Neural crest cell (in vitro differentiated cells): ENCODE measurements at places on chromosomes 3 and 15. TPM values are rescaled to one million over a fixed set of nuclear protein-coding genes. Genes with fewer than 3 reads are reported as not detected.

SERPINI2 gene
- total RNA-seq, result 0.56 and 0.86 TPM in 2 replicates

ABHD14A gene
- 12.3 and 14.8 TPM in 2 replicates for total RNA-seq

GRCh38 chr3:60591267-60591666, 660.0 kb downstream of the FHIT start:
- DNase-seq, result no peak
- no peaks in the 10 kb centered on the region for H3K36me3 ChIP-seq
- H3K4me1 ChIP-seq, result no peaks in the 10 kb centered on the region
- no peak overlapping the region for H3K4me3 ChIP-seq

- DNase-seq, result no peak
- no peaks in the 10 kb centered on the region for H3K4me1 ChIP-seq
- H3K27ac ChIP-seq, result no peak overlapping the region
- no peaks in the 10 kb centered on the region for H3K36me3 ChIP-seq
- no peaks in the 10 kb centered on the region for H3K27me3 ChIP-seq
These were observed 64.8 kb upstream of the SATB1 start for GRCh38 chr3:18489939-18490338.

IGSF10 gene
- total RNA-seq, result not detected in 2 replicates

DNA sequence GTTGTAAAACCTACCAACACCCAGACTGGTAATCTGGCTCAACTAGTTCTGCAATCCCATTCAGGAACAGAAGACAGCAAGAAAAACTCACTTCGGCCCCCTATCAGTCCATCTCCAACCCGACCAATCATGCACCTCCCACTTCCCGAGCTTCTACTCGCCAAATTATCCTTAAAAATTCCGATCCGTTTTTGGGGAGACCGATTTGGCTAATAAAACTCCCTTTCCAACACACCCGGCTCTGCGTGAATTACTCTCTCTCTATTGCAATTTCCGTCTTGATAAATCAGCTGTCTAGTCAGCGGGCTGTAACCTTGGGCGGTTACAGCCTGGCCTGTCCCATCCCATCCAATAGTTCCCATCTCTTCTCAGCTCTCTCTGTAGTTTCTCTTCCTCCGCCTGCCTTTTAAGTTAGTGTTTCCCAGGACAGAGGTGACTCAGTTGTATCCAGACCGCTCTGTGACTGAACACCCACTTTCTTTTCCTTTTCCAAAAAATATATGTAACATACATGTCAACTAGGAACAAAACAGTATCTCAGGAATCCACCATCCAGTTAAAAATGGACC, 780 bp upstream of the ACAD9 start:
- H3K27me3 ChIP-seq, result peaks cover 6% of the 10 kb centered on the region
- peak overlapping the region; percentile 98 for H3K27ac ChIP-seq
- peaks cover 3% of the 10 kb centered on the region for H3K36me3 ChIP-seq
- H3K4me3 ChIP-seq, result peak overlapping the region; percentile 95
- no peak for DNase-seq

GRM2 gene
- 6.6 and 8.3 TPM in 2 replicates for total RNA-seq

PKM gene
- 905 and 917 TPM in 2 replicates for total RNA-seq

SLC7A14 gene
- total RNA-seq, result 0.07 and 0.09 TPM in 2 replicates

DNA sequence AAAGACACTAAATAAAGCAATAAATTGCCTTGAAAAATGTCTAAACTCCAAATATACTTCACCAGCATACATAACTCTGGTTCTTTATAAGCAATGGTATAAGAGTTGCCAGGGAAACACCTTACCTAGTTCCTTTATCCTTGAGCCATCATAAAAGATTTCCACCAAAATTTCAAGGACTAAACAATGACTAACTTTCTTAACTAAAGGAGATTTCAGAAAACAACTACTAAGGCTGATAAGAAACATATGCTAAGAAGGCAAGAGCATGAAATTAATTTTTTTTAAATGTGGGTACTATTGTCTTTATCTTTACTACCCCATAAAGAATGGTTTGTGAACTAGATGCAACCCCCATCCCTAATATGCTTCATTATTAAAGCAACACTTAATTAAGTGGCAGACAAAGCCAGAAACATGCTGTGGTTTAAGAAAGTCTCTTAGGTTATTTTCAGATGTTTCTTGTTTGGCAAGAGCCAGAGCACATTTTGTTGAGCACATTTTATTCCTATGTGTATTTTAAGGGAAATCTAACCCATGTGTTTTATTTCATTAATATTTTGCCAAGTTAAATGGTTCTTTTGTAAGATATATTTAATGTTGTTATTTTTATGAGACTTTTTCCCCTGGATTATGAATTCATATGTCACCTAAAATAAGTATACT, 17.4 kb upstream of the VEPH1 start:
- DNase-seq, result no peak
- peaks cover 2% of the 10 kb centered on the region for H3K36me3 ChIP-seq
- no peaks in the 10 kb centered on the region for H3K27me3 ChIP-seq
- H3K4me3 ChIP-seq, result no peak overlapping the region

PEAK1 gene
- total RNA-seq, result 26.0 and 26.9 TPM in 2 replicates

FAM174B gene
- total RNA-seq, result 10.6 and 12.1 TPM in 2 replicates

SEC22A gene
- 15.4 and 16.2 TPM in 2 replicates for total RNA-seq

- no peak overlapping the region for H3K4me3 ChIP-seq
- H3K4me1 ChIP-seq, result no peaks in the 10 kb centered on the region
- no peak for DNase-seq
- no peaks in the 10 kb centered on the region for H3K36me3 ChIP-seq
- H3K27me3 ChIP-seq, result no peaks in the 10 kb centered on the region
- no peak overlapping the region for H3K27ac ChIP-seq
These were observed 11.7 kb upstream of the GNAT1 start for GRCh38 chr3:50179710-50180109.

RPL39L gene
- total RNA-seq, result 32.2 and 37.4 TPM in 2 replicates

KY gene
- total RNA-seq, result 0.33 and 0.52 TPM in 2 replicates

SCAMP5 gene
- 38.8 and 39.4 TPM in 2 replicates for total RNA-seq

DLEC1 gene
- total RNA-seq, result 1.1 and 1.3 TPM in 2 replicates

SLC35G2 gene
- total RNA-seq, result 5.8 and 6.0 TPM in 2 replicates

DNA sequence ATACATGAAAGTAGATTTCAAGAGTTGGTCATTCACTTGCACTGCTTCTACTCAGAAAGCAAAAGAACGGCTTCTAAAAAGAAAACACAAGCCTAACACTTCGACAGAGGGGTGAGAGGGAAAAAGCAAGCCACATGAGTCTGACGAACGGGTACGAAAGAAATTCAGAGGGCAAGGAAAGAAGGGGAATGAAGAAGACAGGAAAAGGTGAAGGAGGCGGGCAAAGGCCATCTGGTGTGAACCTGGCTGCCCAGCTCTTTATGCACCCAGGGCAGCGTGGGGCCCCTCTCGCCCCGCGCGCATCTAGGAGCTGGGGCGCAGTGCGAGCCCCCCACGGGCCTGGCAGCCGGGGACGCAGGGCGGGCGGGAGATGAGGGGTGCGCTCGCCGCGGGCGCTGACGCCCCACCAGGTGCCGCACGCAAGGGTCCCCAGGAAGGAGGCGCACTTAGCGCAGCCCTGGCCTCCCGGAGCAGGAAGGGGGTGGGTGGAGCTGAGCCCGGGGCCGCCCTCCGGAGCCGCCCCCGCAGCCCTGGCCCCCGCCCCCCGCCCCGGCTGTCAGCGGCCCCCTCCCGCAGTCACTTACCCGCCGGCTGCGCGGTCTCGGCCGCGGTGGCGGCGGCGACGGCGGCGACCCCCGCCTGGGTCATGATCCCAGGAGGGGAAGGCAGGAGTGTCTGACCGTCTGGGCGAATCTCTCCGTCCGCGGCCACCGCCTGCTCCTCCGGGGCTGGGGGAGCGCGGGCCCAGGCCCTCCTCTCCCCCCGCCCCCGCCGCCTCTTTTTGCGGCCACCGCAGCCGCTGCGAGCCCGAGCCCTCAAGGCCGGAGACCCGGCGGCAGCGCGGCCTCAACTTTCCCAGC, at the start of gene USF3:
Gene USF3 (minus strand): TSS at position 857 of the 860 bp plus-strand sequence. CDS start 21,764 bp downstream, outside the sequence.
- peak within 1 kb of the TSS; percentile 99 for H3K27ac ChIP-seq
- H3K4me3 ChIP-seq, result peak within 1 kb of the TSS; percentile 95
- no peaks in the 10 kb centered on the region for H3K27me3 ChIP-seq
- H3K4me1 ChIP-seq, result peaks cover 18% of the 10 kb centered on the region
- no peak for DNase-seq

GRCh38 chr3:31765871-31766270, 215.2 kb downstream of the OSBPL10 start:
- no peaks in the 10 kb centered on the region for H3K36me3 ChIP-seq
- H3K4me3 ChIP-seq, result no peak overlapping the region
- no peaks in the 10 kb centered on the region for H3K27me3 ChIP-seq
- no peak overlapping the region for H3K27ac ChIP-seq

DNA sequence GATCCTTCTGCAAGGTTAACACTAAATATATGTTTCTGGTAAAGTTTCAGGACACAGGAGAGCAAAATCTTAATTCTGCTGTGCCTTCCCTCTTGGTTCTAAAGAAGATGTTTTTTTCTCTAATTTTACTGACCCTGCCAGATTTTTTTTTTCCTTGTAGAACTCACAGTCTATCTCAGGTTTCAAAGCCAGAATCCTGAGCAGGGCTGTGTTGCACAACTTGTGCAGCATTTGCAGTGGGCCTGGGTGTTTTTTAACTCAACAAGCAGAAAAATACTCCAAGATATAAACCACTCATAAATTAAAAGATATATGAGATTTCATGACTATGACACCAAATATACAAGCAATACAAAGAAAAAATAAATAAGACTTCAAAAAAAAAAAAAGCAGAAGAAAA, 40.2 kb upstream of the ARF4 start:
- no peaks in the 10 kb centered on the region for H3K4me1 ChIP-seq
- no peak overlapping the region for H3K27ac ChIP-seq
- H3K4me3 ChIP-seq, result no peak overlapping the region
- no peaks in the 10 kb centered on the region for H3K27me3 ChIP-seq

- no peak for DNase-seq
- no peaks in the 10 kb centered on the region for H3K36me3 ChIP-seq
- H3K27ac ChIP-seq, result peak overlapping the region; percentile 20
- peaks cover 15% of the 10 kb centered on the region for H3K4me1 ChIP-seq
- H3K4me3 ChIP-seq, result no peak overlapping the region
- peaks cover 4% of the 10 kb centered on the region for H3K27me3 ChIP-seq
These were observed 222.4 kb downstream of the CACNA2D3 start for GRCh38 chr3:54344601-54345231.

DNA sequence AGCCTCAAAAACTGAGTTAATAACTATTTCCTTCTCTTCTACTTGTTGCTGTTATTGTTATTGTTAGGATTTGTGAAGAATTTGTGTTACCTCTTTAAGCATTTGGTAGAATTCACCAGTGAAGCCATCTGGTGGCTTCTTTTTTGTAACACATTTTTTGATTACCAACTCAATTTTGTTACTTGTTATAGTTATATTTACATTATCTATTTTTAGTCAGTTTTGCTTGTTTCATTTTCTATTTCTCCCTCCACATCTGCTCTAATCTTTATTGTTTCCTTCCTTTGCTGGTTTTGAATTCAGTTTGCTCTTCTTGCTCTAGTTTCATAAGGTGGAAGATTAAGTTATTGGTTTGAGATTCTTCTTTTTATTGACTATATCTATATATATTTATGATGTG, 3.7 kb upstream of the SLC9C1 start:
- H3K36me3 ChIP-seq, result no peaks in the 10 kb centered on the region
- peak overlapping the region; percentile 85 for H3K27ac ChIP-seq
- no peak for DNase-seq
- H3K4me1 ChIP-seq, result peaks cover 55% of the 10 kb centered on the region
- H3K27me3 ChIP-seq, result no peaks in the 10 kb centered on the region

DNA sequence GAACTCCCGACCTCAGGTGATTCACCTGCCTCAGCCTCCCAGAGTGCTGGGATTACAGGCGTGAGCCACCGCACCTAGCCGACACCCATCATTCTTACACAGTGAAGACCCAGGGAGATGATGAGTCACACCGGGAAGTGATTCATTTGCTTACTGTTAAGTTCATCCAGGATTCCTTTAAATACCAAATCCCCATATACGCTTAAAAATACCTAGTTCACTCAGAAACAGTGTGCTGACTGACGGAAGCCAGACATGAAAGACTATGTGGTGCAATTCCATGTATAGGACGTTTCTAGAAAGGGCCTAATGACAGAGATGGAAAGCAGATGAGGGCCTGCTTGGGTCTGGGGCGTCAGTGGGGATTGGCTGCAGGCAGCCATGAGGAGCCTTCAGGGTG, 75.2 kb downstream of the APBA2 start:
- H3K27ac ChIP-seq, result no peak overlapping the region
- H3K36me3 ChIP-seq, result peaks cover 7% of the 10 kb centered on the region
- no peak for DNase-seq
- H3K27me3 ChIP-seq, result no peaks in the 10 kb centered on the region
- peaks cover 7% of the 10 kb centered on the region for H3K4me1 ChIP-seq
- no peak overlapping the region for H3K4me3 ChIP-seq

NLGN1 gene
- 18.6 and 20.0 TPM in 2 replicates for total RNA-seq

- H3K36me3 ChIP-seq, result no peaks in the 10 kb centered on the region
- no peak for DNase-seq
- peaks cover 10% of the 10 kb centered on the region for H3K4me1 ChIP-seq
These were observed 252.7 kb upstream of the ZPLD1 start for GRCh38 chr3:102182162-102182561.

DNA sequence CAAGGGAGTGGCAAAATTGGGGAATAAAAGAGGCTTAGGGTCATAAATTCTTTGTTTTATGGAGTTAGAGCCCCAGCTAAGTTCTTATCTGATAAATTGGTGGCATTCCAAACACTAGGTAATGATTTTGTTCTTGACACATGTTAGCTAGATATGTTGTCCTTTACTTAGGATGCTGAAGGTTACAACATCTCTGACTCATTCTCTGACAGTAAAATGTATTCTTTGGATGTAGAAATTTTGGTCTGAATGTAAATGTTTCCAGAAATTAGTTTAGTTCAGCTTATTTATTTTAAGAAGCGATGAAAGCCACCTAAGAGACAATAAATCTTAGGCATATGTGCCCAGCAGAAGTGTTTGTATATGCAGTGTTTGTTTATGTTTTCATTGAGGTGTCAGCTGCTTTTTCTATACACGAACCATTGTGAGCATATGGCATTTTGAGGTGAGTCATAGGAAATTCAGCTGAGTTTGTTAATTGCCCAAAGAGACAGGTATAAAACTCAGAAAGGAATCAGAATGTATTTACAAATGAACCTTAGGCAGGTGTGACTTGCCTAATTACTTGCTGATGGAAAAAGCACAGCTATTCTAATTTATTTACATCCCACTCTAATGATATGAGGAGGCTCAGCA, 247.7 kb downstream of the AGBL1 start:
- H3K4me1 ChIP-seq, result no peaks in the 10 kb centered on the region
- H3K36me3 ChIP-seq, result peaks cover 2% of the 10 kb centered on the region
- no peak for DNase-seq
- H3K27me3 ChIP-seq, result peaks cover 12% of the 10 kb centered on the region

FANCD2OS gene
- total RNA-seq, result not detected in 2 replicates

DNA sequence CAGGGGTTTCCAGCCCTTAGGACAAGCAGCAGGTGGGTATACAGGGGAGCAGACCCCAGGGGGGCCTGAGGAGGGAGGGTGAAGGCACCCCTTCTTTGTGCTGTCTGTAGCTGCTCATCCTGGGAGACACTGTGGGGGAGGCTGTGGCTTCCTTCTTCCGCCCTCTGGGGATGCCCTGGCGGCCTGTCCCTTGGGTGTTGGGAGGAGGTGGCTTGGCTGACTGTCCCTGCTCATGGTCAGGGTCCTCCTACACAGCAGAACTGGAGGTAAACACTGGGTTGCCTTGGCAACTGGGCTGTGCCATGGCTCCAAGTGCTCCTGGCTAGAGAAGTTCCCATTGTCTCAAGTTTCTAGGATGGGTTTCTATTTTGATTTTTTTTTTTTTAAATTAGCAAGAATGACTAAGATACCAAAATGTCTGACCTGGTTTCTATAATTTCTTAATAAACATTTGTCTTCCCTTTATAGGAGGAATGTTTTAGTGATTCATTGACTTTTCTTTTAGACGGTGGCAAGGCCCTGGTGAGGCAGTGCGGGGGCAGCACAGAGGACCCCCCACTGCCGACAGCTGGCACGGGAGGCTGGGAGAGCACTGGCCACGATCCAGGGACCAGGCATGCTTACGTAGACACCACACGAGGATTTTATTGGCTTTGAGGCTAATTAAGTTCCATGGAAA, 12.4 kb downstream of the KLF13 start:
- peak overlapping the region; percentile 67 for H3K27ac ChIP-seq
- H3K36me3 ChIP-seq, result no peaks in the 10 kb centered on the region
- no peak for DNase-seq
- peaks cover 28% of the 10 kb centered on the region for H3K4me1 ChIP-seq
- no peaks in the 10 kb centered on the region for H3K27me3 ChIP-seq
- no peak overlapping the region for H3K4me3 ChIP-seq
